NCI-H2029 treated with DMSO at 0.1 percent for 48 hours (cell line): ENCODE measurements at places on chromosomes 3 and 15.

DNA sequence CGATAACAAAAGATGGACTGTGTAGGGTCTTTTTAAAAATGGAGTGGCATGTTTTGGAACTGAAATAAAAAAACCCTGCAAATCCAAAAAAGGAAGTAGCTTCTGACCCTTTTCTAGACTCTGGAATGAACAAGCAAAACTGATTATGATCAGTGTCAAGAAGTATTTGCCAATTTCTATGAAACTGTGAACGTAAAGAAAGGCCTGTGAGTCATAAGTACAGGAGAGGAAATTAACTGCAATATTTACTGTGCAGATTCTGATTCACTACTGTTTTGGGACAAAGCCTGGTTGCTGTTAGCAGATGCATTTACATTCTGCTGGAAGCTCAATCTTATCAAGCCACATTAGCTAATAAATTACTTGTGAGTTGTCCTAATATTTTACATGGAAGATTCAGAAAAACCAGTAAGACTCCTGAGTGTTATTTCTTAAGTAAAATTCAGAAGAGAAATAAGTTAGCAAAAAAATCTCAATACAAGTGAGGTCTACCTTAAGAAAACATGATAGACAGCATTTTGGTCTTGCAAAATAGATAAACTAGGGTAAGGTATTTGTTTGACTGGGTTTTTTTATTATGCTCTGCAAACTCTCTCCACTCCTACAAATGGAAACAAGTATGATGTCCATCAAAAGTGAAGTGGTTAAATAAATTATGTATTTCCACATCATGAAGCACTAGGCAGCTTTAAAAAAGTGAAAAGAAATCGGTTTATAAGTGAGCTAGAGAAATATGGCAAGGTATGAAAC, 90.2 kb upstream of the LMOD3 start:
- DNase-seq, result no peak

DNA sequence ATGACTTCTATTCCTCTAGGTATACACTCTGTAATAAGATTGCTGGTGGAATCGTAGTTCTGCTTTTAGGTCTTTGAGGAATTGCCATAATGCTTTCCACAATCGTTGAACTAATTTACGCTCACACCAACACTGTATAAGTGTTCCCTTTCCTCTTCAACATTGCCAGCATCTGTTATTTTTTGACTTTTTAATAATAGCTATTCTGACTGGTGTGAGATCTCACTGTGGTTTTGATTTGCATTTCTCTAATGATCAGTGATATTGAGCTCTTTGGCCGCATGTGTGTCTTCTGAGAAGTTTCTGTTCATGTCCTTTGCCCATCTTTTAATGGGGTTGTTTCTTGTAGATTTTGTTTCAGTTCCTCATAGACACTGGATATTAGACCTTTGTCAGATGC, 12.8 kb downstream of the NXPE3 start:
- no peak for DNase-seq

DNA sequence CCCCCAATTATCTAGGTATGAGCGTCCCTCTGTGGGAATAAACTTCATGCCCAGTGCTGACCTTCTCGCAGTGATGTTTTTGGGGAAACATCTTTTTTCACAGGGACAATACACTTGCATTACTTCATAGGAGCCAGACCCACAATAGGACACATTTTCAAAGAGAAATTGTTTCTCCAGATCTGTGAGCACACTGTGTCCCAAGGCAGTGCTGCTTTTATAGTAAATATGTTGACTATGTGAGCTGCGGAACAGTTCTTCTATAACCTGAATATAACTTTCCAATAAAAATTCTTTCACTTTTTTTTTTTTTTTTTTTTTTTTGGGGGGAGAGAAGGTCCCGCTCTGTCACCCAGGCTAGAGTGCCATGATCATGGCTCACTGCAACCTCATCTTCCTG, 17.4 kb upstream of the THSD4 start:
- no peak for DNase-seq

- DNase-seq, result no peak
Observed at GRCh38 chr3:100047455-100048141, 66.7 kb downstream of the FILIP1L start.

DNA sequence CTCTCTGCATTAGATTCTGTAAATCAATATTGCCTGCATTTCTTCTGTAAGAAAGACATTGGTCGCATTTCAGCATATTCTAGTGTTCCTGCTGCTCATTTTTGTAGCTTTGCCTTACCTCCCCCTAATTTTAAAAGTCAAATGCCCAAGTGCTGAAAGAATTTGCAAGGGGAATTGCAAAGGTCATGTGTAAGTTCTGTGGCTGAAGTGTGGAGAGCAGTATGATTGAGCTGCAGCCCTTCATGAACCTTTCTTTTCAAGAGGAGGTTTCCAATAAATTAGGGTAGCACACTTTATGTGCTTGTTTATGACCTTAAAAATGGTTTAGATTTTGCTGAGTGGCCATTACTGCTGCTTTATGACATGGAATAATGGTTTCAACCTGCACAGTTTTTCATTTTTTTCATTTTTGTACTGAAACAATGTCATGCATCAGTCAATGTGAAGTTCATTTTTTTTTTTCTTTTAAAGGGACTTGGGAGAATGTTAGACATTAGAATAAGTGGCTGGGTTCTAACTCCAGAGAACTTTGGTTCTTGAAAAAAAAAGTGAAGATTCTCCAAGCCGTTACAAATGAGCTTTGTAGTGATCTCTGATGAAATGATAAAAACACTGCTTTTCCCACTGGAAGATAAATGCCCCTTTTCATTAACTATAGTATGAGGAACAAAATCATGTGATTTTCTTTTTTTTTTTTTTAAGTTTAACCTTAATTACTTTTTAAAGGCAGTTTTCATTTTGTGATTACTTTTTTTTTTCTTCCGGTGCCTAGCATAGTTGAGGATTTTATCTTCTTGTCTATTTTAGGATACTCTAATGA, 99.6 kb downstream of the MITF start:
- DNase-seq, result no peak

GRCh38 chr15:69585937-69586336, 133.3 kb downstream of the RPLP1 start:
- no peak for DNase-seq

DNA sequence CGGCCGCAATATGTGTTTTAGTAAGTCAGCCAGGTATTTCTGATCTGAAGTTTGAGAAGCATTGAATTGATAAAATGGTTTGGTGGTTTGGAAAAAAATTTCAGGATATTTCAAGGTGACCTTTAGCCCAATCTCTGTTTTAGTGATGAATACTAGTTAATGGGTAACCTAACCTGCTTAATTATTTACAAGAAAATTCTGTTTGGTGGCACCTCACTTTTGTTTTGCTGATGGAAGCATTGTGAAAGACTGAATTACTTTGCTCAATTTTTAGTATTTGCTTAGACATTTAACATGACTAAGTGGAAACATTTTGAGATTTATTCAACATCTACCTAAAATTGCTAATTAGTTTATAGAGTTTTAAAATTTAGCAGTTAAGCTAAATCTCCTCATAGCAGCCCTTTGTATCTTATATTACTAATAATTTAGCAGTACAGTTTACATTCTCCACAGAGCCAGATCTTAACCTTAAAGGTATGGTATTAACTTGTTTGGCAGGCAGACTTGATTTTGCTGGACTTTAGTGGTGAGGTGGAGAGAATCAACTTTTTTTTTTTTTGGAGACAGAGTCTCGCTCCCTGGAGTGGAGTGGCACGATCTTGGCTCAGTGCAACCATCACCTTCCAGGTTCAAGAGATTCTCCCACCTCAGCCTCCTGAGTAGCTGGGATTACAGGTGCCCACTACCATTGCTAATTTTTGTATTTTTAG, 35.4 kb downstream of the GRAMD1C start:
- DNase-seq, result no peak

GRCh38 chr3:103393395-103394186, 958.8 kb downstream of the ZPLD1 start:
- DNase-seq, result no peak

DNA sequence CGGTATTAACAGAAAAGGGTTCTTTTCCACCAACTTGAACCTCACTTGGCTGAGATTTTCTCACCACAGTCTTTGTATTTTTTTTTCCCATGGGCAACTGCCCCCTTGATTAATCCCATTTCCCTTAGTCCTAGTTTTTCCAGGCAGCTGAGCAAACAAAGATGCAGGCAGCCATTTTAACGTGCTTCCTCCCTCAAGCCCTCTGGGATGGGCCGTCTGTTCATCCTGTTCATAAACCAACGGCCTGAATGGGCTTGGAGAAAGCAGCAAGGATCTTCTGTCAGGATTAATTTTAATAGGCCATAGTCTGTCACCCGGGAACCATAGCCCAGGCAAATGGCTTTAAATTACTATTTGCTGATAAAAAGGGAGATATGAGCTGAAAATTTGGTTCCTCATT, 10.4 kb upstream of the POLR2M start:
- no peak for DNase-seq

DNA sequence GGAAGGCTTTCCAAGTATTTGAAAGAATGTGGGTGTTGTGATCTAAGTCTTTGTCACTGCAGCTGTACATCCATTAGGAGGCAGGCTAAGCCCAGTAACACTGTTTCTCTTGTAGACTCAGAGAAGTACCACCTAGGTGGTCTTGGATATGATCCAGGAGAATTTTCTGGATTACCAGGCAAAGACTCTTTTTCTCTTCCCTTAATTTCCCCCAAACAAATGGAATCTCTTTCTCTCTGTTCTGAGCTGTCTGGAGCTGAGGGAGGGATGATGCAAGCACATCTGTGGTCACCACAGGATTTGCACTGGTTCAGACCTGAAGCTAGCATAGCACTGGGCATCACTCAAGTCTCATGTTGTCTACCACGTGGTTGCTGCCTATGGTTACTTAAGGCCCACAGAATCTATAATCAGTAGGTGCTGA, 227.6 kb downstream of the NECTIN3 start:
- no peak for DNase-seq

DNA sequence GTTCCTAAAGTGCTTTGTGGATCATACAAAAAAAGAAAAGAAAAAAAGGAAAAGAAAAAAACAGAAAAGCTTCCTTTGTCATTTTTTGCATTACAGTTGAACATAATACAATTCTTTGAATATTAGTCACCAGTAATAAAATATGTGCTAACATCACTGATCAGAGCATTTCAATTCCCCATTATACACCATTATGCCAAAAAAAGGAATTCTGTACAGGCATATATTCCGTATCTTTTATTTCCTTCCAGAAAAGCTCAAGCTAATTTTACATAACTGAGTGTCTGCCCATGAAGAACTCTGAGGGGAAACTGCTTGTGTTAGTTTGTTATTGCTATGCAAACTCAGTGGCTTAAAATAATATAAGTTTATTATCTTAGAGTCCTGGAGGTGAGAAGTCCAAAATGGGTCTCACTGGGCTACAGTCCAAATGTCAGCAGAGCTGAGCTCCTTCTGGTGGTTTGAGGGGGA, 377.9 kb downstream of the GAP43 start:
- DNase-seq, result no peak

DNA sequence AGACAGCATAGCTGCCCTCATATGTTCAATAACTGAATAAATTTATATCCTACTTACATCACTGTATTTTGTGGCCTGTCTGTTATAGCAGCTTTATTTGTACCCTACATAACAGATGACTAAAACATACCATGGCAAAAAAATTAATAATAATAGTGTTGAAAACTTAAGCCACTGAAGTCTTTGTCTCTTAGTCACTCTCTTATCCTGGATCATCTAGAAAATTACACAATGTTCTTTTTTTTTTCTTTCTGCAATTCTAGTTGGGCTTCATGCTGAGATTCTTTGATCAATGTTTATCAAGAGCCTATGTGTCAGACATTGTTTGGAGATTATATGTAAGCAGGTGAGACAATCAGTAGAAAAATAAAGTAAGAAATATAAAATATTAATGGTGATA, 519.3 kb upstream of the ARPP21 start:
- no peak for DNase-seq

DNA sequence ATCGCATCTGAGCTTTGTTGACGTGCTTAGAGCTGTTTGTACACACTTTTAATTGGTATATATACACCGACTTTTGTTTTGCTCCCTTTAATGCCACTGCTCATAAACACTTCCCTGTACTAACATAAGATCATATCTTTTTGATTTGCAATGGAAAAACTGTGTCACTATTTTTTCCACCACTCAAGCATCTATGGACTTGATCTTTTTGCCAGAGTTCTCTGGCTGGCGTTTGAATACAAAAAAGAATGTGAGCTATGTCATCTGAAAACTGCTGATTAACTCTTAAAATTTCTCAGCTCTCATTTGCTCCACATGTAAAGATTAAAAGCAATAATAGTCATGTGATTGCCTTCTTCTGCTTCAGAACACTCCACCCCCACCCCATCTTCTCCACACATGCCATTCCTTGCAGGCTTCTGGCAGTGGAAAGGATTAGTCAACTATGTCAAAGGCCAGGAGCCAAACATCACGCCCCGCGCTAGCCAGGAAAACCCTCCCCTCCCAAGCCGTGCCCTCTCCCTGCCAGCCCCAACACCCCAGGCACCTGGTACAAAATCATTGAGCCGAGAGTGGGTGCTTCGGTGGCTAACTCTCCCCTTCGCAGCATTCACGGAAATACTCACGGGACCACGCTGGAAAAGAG, 123.4 kb upstream of the MEF2A start:
- DNase-seq, result no peak

- DNase-seq, result no peak
Observed at GRCh38 chr3:58377168-58377567, 44.5 kb downstream of the PXK start.

DNA sequence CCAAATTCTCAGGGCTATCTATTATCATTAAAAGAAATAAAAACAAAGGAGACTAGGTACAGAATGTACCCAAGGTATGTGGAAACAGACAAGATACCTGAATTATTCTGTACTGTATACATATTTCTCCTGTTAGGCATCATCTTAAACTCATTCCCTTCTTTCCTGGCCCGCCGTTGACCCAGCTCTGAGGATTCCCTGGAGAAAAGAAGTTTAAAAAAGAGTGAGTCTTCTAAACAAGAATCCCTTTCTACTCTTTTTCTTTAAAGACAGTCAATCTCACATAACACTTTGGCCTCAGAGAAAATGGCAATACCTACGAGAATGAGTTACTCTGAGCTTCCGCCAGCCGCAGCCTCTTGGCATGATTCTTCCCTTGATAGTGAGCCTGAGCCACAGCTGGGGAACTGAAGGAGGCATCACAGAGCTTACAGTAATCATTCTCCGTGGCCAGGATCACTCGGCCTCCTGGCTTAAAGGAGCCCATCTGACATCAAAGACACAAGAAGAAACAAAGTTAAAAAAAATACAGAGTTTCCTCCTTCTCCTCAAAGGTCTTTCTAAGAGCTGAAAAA, 44.2 kb downstream of the ZMAT3 start:
- no peak for DNase-seq

DNA sequence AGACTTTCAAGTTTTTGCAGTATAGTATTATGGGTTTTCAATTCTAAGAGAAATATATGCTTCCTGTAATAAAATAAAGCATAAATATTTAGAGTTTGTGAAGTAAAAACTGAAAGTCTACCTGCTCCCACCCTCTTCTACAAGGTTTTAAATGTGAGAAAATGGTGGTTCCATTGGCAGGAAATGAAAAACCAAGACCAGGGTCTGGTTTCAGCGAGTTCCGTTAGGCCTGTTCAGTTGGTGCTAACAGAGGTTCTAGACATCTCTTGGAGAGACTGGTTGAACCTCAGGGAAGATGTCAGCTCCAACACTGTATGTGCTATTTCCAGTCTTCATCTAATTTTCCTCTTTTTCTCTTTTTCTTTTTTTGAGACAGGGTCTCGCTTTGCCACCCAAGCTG, 11.8 kb upstream of the MYO1E start:
- no peak for DNase-seq
